GM23248 (cell line): ENCODE measurements at places on chromosomes 11 and 22. TPM values are rescaled to one million over a fixed set of nuclear protein-coding genes. Genes with fewer than 3 reads are reported as not detected.

Gene CCDC116
- total RNA-seq = 0.54 TPM in 1 of 2 replicates, not detected in the other

Gene TUBA8
- total RNA-seq = 0.32 TPM in 1 of 2 replicates, not detected in the other

DNA sequence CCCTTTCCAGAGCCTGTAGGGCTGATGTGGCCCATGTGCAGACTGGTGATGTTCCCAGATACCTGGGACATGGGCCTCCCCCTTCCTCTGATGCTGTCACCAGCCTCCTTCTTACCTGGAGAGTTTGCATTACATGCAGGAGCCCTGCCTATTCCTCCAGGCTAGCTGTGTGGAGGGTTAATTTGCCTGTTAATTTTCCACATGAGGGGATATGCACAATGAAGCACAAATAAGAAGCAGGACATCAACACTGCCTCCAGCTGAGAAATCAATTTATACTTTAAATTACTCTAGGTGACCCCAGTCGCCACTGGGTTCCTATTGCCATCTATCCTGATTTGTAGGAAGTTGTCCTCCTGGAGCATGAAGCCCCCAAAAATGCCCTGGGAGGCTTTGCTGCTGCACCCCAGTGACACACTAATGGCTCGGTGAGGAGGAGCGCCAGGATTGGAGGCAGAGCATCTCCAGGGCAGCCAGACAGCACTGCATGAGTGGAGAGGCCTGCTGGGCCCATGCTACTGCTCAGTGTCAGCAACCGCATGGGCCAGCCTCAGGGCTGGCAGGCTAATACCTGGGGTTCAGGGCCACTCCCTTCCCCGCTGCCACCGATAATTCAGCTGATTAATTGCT lies 101.6 kb upstream of the USP47 start:
- DNase-seq = no peak
- no peak overlapping the region for H3K27ac ChIP-seq
- H3K27me3 ChIP-seq = peaks cover 4% of the 10 kb centered on the region; the same call in 1 of the 2 replicates
- no peaks in the 10 kb centered on the region for H3K4me1 ChIP-seq

DNA sequence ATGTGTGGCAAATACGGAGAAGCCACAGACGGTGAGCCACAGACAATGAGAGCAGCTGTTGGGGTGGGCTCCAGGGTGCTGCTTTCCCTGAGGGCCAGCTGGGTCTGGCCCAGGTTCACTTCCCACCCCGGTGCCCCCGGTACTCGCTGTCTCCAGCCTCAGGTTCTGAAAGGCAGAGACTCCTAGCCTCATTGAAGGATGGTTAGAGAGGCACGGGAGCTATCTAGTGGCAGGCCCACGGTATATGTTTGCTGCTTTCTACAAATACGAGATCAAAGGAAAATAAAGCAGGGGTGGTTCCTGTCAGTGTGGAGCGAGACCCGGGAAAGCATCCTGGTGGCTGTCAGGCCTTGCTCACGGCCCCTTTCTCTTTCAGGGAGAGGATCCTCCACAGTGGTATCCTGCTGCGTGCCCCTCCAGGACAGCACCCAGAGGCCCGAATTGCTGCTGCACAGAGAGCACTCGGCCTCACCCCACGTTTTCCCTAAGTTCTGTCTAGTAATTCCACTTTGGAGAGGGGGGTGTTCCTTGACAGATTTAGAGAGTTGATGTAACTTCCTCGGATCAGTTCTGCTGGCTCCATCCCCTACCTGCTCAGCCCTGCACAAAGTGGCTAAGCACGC lies 3.0 kb downstream of the TMEM80 start:
- peak overlapping the region; percentile 94 for H3K27ac ChIP-seq
- H3K4me3 ChIP-seq = no peak overlapping the region
- no peak for DNase-seq
- H3K36me3 ChIP-seq = no peaks in the 10 kb centered on the region

DNA sequence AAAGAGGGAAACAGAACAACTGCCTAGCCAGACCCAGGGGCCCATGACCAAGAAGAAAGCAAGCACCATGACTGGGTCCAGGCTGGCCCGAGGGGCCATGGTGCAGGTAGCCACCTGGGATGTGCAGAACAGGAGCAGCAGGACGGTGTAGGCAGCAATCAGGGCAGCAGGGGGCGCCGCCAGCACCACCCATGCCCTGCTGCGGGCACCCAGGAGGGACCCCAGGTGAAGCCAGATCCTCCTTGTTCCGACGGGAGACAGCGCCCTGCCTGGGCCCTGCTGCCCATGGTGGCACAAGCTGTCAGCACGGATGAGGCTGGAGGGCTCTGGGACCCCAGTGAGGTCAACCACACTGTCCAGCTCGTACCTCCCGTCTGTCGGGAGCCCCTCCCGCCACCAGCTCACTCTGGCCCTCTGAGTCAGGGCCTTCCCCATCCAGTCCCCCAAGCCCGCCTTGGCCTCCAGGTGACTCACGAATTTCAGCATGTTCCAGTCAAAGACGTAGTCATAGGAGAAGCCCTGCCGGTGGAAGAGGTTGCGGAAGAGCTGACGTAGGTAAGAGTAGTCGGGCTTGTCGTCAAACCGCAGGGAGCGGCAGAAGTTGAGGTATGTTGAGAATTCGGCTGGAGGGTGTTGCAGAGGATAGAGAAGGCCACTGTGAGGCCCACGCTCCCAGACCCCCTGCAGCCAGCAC lies 18.8 kb downstream of the CSNK1E start:
- peak overlapping the region; percentile 55 for H3K27ac ChIP-seq
- peak; percentile 91 for DNase-seq
- H3K4me3 ChIP-seq = no peak overlapping the region

- peak overlapping the region; percentile 65 for H3K27ac ChIP-seq
- peak overlapping the region; percentile 68 for H3K4me3 ChIP-seq
- no peaks in the 10 kb centered on the region for H3K27me3 ChIP-seq
- DNase-seq = peak; percentile 71
These were observed 706 bp upstream of the SCYL1 start for GRCh38 chr11:65524014-65524740.

GRCh38 chr11:45470151-45470793 lies 184.1 kb upstream of the SYT13 start:
- no peak overlapping the region for H3K27ac ChIP-seq
- no peaks in the 10 kb centered on the region for H3K36me3 ChIP-seq
- H3K4me1 ChIP-seq = no peaks in the 10 kb centered on the region
- peak; percentile 24 for DNase-seq
- no peak overlapping the region for H3K4me3 ChIP-seq
- H3K27me3 ChIP-seq = peaks cover 7% of the 10 kb centered on the region; the same call in 1 of the 2 replicates

GRCh38 chr11:9759519-9760192 lies 95.8 kb downstream of the SWAP70 start:
- peak overlapping the region; percentile 63 for H3K4me3 ChIP-seq
- peaks cover 49% of the 10 kb centered on the region for H3K4me1 ChIP-seq
- H3K36me3 ChIP-seq = no peaks in the 10 kb centered on the region
- no peaks in the 10 kb centered on the region for H3K27me3 ChIP-seq
